ENCODE measurements at places on chromosomes 3 and 15.

DNA sequence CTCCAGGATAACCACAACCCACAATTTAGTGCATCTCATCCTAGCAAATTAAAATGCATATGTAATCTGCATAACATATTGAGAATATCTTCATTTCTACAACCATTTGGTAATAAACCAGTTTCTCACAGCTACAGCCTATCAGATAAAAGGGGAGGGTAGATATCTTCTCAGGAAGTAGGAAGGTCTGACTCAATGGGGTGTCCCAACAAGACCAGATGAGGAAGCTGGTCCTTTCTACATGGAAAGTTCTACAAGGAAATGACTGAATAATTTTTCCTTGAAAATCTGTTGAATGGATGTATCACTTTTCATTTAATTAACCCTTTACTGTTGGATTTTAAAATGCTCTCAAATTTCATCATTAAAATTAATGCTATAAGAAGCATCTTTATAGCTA is 17.4 kb upstream of the TMPRSS7 start:
- DNase-seq: no peak

DNA sequence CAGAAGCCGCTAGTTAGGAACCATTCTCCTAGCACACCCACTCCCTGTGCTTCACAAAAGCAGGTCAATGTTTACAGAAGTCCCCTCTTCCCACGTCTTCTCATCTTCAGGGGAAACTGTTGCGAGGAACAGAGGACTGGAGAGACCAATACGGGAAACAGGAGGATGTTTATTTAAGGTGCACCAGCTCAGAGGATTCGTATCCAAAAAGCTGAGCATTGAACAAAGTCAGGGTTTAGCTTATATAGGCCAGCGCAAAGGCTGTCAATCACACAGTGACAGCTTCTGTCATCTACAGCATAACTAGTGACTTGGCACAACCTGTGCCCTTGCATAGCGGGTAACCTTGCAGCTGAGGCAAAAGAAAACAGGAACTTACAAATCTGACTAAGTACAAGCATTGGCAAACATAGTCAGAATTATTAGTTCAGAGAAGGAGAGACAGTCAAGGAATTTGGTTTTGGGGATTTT is 61.3 kb downstream of the ZDHHC19 start:
- no peak for DNase-seq

DNA sequence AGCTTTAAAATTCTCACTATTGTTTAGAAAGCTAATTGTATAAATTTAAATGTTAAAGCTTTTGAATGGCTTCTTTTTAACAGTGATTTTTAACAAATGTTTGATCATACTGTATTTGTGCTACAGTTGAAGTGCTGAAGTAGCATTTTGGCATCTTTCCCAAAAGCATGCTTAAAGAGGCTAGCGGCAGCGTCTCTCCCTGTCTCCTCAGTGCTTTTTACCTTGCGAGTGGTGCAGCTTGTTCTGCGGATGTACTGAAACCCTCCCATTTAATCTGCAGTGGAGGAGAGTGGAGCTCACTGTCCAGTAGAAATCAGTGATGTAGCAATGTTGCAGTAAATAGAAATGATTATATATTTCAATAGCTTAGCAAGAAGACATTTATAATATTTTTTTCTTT is 43.7 kb downstream of the LRRC49 start:
- no peak for DNase-seq

- DNase-seq: no peak
Observed at GRCh38 chr15:71259866-71260265, 144.6 kb downstream of the THSD4 start.

GRCh38 chr3:179768080-179768479 is 115.2 kb downstream of the USP13 start:
- no peak for DNase-seq

DNA sequence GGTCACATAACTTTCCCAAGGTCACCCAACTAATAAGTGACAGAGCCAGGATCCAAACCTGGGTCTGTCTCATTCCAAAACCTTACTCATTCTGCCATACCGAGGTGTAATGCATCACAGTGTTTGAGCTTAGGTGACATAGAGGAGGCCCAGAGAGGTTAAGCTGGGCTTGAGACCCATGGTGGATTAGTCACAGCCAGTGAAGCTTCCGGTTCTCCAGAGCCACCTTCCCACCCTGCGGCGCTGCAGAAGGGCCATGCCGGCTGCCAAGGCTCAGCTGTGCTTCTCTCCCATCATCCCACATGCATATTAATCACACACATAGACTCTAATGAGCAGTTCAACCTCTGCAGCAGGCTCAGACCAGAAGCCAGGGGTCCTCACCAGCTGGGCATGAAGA is 42.2 kb downstream of the SPSB4 start:
- no peak for DNase-seq

GRCh38 chr15:89362203-89363101 is 27.8 kb upstream of the POLG start:
- no peak for DNase-seq

DNA sequence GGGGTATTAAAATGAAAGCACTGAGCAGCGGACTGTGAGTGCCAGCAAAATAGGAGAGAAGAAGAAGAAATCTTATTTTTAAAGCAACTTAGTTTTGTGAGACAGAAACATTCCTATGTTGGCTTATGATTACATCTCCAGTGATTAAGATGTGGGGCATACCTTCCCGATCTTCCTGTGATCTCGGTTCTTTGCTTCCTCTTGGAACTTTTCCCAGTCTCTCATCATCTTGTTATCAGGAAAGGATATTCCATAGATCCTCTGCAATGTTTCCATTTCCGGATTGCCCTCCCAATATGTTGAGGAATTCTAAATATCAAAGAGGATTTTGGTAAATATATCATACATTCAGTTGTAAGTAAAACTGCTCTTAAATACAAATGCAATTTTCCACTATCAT is 22.2 kb downstream of the TARS3 start:
- DNase-seq: no peak

- peak; percentile 6 for DNase-seq
Observed at GRCh38 chr3:58386626-58387365, 46.8 kb downstream of the PDHB start.

DNA sequence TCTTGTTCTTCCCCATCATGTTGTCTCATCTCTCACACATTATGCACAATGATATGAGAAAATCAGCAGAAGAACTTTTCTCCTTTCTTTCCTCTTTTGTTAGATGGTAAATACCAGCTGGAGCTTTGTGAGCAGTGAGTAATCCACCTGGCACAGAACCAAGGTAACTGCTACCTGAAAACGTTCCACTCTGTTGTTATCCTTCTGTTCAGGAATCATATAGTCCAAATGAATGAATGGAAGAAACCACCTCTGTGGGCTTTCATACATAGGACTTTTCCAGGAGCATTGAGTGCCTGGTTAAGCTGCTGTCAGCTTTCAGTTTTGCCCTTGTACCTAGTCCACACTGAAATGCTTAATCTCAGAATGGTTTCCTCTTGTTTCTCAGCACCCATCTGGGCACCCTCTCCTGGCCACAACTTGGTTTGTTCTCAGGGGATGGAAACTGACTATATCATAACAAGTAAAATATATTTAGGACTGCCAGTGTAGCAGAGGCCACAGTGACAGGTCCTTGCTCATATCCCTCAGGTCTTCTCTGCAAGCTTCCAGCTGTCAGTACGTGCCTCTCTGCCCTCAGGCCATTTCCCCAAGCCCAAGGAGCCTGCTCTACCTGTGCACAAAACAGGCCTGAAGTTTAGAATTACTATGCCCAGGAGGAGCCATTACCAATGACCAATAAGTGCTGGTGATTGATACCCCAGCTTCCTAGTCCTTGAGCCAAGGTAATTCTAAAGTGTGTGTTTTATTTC is 23.5 kb upstream of the SLC4A7 start:
- no peak for DNase-seq

DNA sequence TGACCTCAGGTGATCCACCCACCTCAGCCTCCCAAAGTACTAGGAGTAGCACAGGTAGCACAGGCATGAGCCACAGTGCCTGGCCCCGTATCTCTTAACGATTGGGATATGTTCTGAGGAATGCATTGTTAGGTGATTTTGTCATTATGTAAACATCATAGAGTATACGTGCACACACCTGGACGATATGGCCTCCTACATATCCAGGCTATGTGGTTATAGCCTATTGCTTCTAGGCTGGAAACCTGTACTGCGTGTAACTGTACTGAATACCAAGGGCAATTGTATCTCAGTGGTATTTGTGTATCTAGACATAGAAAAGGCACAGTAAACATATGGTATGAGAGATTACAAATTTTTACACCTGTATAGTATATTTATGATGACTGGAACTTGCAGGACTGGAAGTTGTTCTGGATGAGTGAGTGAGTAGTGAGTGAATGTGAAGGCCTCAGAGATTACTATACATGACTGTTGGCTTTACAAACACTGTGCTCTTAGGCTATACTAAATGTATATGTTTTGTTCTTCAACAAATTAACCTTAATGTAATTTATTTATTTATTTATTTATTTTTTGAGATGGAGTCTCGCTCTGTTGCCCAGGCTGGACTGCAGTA is 120.7 kb downstream of the MBNL1 start:
- no peak for DNase-seq

GRCh38 chr3:64898941-64899340 is 211.1 kb upstream of the ADAMTS9 start:
- DNase-seq: no peak

DNA sequence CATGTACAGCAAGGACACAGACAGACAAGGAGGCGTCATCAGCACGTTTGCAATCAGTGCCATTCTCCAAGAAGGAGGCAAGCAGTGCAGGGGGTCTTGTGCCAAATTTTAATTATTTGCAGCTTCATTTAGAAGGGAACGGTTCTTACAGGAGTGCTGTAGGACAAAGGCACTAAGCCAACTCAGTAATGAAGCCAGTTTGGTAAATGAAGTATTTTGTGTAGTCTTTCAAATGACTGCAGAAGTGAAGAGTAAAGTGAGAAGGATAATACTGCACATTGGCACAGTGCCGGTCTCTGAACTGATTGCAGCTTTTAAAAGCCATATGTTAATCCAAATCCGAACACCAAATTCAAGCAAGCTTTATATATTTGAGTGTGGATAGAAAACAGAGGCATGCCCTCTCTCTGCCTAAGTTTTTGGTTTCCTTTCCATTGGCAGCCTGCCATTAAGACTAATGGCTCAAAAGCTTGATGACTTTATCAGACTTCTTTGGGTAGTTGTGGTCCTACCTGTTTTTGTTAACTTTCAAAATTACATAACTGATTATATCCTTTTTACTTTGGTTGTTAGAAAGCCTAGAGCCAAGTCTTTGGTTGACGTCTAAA is 101.3 kb downstream of the SENP2 start:
- DNase-seq: no peak

DNA sequence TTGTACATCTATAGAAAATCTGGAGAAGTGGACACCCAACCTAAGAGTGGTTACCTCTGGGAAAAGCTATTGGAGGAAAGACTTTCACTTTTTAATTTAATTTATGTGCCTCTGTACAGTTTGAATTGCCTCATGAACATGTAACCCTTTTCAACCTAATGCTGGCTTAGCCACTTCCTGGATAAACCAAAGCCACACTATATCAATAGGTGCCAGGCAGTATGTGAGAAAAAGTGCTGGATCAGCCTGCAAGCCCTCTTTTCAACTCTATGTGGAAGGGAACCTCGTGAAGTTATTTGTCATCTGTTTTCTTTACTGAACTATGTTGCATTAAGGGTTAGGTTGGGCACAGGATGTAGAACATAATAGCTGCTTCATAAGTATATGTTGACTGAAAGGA is 9.3 kb upstream of the TOPAZ1 start:
- DNase-seq: no peak

DNA sequence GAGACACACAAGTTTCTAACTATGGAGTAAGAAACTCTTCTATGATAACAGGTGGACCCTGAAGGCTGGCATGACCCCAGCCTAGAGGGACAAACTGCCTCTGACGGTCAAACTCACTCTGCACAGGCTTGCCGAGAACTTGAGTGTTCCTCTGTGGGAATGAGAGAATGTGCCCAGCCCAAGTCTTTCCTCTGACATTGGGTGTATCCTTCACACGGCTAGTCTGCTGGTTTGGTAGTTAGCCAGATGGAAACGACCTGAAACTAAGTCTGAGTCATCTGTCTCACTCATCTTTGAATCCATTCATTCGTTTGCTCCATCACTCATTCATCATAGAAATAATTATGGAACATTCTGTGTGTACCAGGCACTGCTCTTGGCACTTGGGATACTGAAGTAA is 198.4 kb downstream of the ATP10A start:
- no peak for DNase-seq

- DNase-seq: no peak
Observed at GRCh38 chr3:157865352-157866000, 240.7 kb downstream of the SHOX2 start.

GRCh38 chr15:48571510-48571909 is 74.0 kb downstream of the FBN1 start:
- DNase-seq: no peak

GRCh38 chr3:165800970-165801369 is 36.3 kb downstream of the BCHE start:
- DNase-seq: no peak

DNA sequence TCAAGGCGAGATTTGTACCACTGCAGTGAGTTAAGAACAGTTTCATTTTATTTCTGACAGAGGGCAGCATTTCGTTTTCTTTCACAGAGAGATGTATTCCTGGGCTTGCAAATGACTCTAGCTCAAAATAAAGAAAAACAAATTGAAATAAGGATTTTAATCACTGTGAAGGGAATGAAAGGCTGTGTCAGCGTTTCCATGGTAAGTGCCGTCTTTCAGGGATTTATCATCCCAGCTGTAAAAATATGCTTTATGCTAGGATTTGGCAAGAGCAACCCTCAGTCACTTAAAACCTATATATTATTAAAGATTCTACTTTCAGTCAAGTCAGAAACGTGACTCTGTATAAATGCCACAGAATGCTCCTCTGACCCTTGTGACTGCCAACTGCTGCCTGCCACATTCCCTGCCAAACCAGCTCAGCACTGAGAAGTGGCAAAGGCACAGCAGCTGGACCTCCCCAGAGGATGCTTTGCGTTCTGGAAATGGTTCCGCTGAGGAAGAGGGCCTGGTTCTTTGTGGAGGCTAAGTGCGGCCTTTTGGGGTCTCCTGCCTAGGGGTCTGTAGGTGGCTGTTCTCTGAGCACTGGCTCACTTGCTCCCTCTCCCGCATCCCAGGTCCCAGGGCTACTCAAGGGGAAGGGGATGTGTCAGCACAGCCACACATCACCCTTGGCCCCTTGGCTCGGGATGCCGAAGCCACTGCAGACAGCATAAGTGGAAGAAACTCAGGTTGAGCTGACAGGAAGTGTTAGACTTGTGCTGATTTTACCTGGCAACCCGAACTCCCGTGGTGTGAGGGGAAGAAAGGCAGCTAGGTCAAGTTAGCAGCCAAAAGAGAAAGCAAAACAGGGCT is 56.6 kb upstream of the POMGNT2 start:
- no peak for DNase-seq
